Activated naive CD4-positive, alpha-beta T cell treated with anti-CD3 and anti-CD28 coated beads, Interleukin-2, amount 50 U/mL, for 16 hours (primary cell): ENCODE measurements at places on chromosomes 3 and 15.

GRCh38 chr15:76108021-76108723 lies 48.4 kb downstream of the TMEM266 start:
- DNase-seq = no peak

GRCh38 chr3:186418671-186419145 lies 56.7 kb upstream of the DGKG start:
- DNase-seq = no peak

DNA sequence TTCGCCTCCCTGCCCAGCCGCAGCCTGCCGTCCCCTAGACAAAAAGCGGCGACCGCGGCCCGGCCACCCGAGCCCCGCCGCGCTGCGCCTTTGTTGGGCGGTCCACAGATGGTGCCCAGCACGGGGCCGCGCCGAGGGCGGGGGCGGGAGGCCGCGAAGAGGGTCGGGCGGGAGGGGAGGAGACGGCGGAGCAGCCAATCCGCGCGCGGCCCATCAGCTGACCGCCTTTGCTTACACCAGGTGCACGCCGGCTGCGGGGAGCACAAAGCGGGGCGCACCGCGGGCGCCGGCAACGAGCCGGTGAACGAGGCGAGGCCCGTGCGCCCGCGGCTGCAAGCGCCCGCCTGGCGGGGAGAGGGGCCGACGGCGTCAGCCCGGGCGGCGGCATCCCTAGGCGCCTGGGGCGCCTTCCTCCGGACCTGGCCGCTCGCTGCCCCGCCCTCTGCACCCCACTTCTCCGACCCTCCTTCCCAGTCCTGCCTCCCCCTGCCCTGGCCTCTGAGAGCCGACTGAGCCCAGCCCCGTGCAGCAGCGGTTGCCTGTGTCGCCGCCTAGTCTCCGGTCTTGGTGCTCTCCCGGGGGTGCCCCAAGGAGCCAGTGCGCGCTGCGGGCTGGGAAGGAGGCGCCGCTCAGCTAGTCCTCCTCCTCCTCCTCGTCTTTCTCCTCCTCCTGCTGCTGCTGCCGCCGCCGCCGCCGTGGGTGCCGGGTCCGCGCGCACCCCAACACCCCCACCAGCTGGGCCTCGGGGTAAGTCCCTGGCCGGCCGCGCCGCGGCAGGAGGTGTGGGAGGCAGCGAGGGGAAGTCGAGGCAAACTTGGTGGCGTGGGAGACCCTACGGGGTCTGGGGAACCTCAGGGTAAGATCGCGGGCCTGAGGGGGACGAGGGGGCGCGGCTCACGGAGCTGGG lies at the start of gene LRRN1:
Gene LRRN1, plus strand, starts transcription at position 259 of the 907 bp plus-strand sequence. CDS start 45,211 bp downstream, outside the sequence.
- peak; percentile 39 for DNase-seq

DNA sequence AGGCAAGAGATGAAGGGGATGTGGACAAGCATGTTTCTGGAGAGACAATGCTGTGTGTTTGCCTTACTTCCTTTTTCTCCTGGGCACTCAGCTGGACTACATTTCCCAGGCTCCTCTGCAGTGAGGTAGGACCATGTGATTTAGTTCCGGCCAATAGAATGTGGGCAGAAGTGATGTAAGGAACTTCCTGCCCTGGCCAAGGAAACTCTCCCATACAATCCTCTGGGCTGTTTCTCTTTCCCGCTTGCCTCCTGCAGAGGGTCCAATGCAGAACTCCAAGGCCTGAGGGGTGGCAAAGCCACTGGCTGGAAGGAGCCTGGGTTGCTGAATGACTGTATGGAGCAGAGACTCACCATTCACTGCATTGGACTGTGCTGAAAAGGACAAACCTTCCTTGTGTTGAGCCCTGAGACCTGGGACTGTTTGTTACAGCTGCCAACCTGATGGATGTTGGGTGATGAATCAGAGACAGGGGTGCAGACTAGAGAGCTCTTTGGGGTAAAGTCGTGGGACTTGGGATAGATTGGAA lies 82.7 kb upstream of the SLC6A6 start:
- no peak for DNase-seq

DNA sequence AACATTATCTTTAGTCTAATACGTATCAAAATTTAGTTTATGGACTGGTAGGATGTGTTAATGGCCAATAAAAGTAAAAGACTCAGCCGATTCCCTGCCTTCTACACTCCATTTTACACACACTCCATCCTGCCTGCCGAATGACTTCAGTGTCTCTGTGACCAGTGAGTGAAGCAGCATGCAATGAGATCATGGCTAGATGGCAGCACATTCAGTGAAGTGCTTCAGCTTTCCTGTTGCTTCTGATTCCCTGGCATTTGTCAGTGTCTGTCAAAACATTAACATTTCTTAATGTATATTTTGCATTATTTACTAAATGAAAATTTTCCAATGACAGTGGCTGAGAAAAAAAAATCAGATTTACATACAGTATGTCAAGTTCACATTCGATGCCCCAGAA lies 412.0 kb downstream of the FHIT start:
- no peak for DNase-seq

- no peak for DNase-seq
Observed at GRCh38 chr3:170207717-170208116, 14.5 kb upstream of the PRKCI start.

GRCh38 chr3:112116748-112117186 lies 16.3 kb downstream of the GCSAM start:
- DNase-seq = no peak

- no peak for DNase-seq
Observed at GRCh38 chr3:15633766-15634598, 32.4 kb downstream of the BTD start.

GRCh38 chr3:46693038-46693891 lies at the start of gene ALS2CL:
Gene ALS2CL (minus strand): TSS chr3:46693679. CDS start chr3:46689440, 4,239 bp downstream.
- peak; percentile 69 for DNase-seq

- DNase-seq = no peak
Observed at GRCh38 chr3:182597621-182598041, 195.7 kb upstream of the ATP11B start.

- DNase-seq = no peak
Observed at GRCh38 chr3:72306800-72307341, 521.9 kb upstream of the PROK2 start.

GRCh38 chr3:151501171-151501922 lies 40.5 kb upstream of the IGSF10 start:
- DNase-seq = no peak

DNA sequence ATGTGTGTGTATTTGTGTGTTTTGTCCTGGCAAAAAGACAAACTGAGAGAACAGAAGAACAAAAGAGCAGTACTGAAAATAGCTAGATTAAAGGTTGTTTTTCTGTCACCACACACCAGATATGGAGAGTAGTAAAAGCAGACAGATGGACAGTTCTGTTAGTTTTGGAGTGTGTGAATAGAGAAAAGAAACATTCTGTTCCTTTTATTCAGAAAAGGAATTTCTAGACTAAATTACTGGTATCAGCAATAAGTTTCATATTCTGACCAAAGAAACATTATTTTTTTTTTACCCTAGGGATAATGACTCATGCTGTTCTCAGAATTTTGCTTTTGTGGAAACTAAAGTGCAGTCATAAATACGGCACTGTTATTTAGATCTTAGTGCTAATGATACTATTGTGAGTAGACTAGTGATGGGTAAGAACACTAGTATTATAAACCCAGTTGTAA lies 32.9 kb downstream of the PIK3CA start:
- no peak for DNase-seq

GRCh38 chr3:115931581-115931980 lies 308.3 kb downstream of the GAP43 start:
- DNase-seq = no peak

- no peak for DNase-seq
Observed at GRCh38 chr3:100407977-100408532, 6.7 kb downstream of the LNP1 start.

GRCh38 chr3:23219117-23219516 lies 16.0 kb downstream of the UBE2E2 start:
- no peak for DNase-seq

GRCh38 chr15:31392761-31393401 lies 66.2 kb downstream of the KLF13 start:
- DNase-seq = no peak

- DNase-seq = no peak
Observed at GRCh38 chr3:192011137-192011536, 550.2 kb downstream of the PYDC2 start.
